Natural killer cell (primary cell): ENCODE measurements at places on chromosomes 7 and 10. TPM values are rescaled to one million over a fixed set of nuclear protein-coding genes. Genes with fewer than 3 reads are reported as not detected.

DNA sequence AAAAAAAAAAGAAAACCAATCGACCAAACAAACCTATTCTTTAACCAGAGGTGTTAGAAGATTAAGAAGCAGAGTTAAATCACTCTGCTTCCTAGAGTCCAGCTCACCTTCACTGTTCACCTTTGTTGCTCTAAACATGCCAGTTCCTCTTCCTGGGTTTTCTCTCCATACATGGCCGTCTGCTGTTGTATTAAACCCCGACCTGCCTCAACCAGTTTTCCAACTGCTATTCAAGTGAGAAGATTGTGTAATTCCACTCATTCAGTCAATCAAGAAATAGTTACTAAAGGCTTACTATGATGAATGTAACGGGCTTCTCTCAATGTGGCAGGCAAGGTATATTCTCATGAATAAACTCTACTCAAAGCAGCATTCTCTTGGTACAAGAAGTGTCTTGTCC is 8.8 kb downstream of the AASS start:
- no peak overlapping the region for H3K4me3 ChIP-seq
- no peak overlapping the region for H3K27ac ChIP-seq
- H3K27me3 ChIP-seq: no peaks in the 10 kb centered on the region
- no peak for DNase-seq

DNA sequence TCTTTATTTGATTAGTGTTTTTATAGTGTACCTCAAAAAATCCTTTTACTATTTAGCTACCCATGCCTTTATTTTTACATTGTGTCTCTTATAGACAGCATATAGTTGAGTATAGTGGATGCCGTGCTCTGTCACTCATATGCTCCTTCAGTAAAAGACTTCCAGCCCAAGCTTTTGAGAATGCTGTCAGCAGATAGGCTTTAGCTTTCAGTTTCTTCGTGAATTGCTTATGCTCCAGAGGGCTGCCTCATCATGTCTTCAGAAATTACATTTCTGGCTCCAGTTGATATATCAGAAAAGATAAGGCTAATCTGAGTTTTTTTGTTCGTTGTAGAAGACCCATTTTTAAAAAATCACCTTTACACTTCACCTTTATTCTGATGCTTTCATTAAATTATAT is 332.0 kb downstream of the NXPH1 start:
- no peak overlapping the region for H3K4me3 ChIP-seq
- no peaks in the 10 kb centered on the region for H3K36me3 ChIP-seq
- DNase-seq: no peak
- H3K4me1 ChIP-seq: no peaks in the 10 kb centered on the region
- H3K27me3 ChIP-seq: no peaks in the 10 kb centered on the region
- H3K27ac ChIP-seq: no peak overlapping the region

The SPDYE6 gene
- not detected for total RNA-seq

- no peak overlapping the region for H3K4me3 ChIP-seq
- H3K27me3 ChIP-seq: no peaks in the 10 kb centered on the region
- no peak for DNase-seq
- H3K4me1 ChIP-seq: peaks cover 38% of the 10 kb centered on the region
- no peaks in the 10 kb centered on the region for H3K36me3 ChIP-seq
Measured at GRCh38 chr7:24902276-24902675, 77.7 kb downstream of the OSBPL3 start.

DNA sequence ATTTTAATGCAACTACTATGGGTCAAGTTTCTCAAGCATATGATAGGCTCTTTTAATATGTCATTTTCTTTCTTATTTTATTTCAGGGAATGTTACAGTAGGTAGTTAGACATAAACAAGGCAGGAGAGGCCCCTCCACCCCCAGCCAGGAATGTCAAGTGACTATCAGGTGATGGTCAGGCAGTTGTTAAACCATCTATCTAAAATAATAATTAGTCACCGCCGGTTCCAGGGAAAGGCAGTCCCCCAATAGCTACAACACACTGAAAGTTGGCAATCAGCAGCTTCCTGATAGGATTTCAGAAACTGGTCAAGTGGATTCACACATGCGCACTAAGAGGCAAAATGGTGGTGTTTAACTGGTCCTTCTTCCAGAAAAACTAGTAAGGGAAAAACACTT is 9.3 kb downstream of the OLAH start:
- no peaks in the 10 kb centered on the region for H3K4me1 ChIP-seq
- no peaks in the 10 kb centered on the region for H3K27me3 ChIP-seq
- H3K36me3 ChIP-seq: no peaks in the 10 kb centered on the region
- DNase-seq: no peak

The CTAGE8 gene
- 0.66 TPM for total RNA-seq

DNA sequence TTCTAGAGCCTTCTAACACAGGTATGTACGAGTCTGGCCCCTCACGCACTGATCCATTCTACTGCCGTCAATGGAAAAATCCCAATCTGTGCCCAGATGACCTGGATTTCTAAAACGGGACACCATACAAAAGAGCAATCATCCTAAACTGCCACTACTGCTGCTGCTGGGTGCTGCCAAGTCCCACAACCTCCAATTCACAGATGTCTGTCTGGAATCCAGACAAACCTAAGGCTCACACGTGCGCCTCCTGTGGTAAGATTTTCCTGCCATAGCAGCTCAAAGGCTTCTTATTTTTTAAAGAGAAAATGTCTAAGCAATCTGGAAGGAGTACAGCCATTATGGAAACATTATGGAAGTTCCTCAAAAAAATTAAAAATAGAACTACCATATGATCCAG is 40.9 kb downstream of the JCAD start:
- H3K4me3 ChIP-seq: no peak overlapping the region
- no peaks in the 10 kb centered on the region for H3K36me3 ChIP-seq
- no peak for DNase-seq
- peaks cover 17% of the 10 kb centered on the region for H3K27me3 ChIP-seq
- no peak overlapping the region for H3K27ac ChIP-seq
- no peaks in the 10 kb centered on the region for H3K4me1 ChIP-seq

The PRXL2A gene
- total RNA-seq: 1.3 TPM

The ANKRD22 gene
- total RNA-seq: not detected

The CTTNBP2 gene
- not detected for total RNA-seq

- no peak overlapping the region for H3K27ac ChIP-seq
- H3K4me3 ChIP-seq: no peak overlapping the region
- no peaks in the 10 kb centered on the region for H3K36me3 ChIP-seq
- no peaks in the 10 kb centered on the region for H3K27me3 ChIP-seq
Measured at GRCh38 chr7:114255404-114255841, 159.2 kb upstream of the FOXP2 start.

The PGAM1 gene
- 92.6 TPM for total RNA-seq

- no peak for DNase-seq
- no peak overlapping the region for H3K4me3 ChIP-seq
- H3K36me3 ChIP-seq: no peaks in the 10 kb centered on the region
- H3K27ac ChIP-seq: no peak overlapping the region
Measured at GRCh38 chr10:35927341-35927740, 285.2 kb upstream of the FZD8 start.

GRCh38 chr10:61965703-61966395 is 64.3 kb downstream of the ARID5B start:
- H3K36me3 ChIP-seq: peaks cover 8% of the 10 kb centered on the region
- peaks cover 18% of the 10 kb centered on the region for H3K4me1 ChIP-seq
- H3K4me3 ChIP-seq: no peak overlapping the region
- DNase-seq: no peak
- H3K27ac ChIP-seq: no peak overlapping the region
- H3K27me3 ChIP-seq: no peaks in the 10 kb centered on the region

DNA sequence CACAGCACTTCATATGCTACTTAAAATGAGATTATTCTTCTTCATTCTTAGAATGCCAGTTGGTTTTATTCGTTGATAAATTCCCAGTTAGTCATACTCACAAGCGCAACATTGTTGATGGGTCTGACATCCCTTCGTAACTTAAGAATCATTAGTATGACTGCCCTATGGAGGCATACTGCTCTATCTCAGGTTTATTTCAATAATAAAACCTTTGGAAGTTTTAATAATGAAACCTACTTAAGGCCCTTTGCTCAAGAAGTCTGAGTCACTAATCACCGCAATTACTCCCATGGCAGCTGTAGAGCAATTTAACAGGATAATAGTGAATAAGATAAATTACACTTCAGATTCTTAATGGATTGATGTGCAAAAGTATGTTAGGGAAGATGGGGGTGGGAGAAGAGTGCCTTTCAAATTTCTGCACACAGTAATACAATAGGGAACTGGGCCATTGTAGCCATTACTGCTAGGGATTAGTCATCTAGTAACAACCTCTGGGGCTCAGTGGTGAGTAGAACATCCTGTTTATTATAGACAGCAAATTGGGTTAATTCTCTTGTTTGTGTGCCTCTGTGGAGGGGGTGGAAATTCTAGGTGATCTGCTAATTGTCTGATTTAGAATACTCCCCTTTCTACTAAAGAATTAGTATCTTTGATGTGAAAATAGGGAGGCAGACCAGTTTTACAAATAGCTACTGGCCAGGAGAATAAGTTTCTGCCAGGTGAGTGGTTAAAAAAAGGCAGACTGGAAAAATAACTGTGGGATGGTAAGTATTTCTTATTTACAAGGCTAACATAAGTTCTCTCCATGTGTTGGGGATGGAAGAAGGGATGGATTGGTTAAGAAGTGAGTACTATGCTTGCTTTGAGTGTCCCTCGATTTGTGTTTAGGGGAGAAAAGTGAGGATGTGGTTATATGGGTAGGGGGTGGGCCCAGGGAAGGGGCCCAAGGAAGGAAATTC is 74.5 kb upstream of the VKORC1L1 start:
- H3K4me3 ChIP-seq: no peak overlapping the region
- peak; percentile 19 for DNase-seq
- H3K27ac ChIP-seq: no peak overlapping the region

- no peak overlapping the region for H3K4me3 ChIP-seq
- no peaks in the 10 kb centered on the region for H3K4me1 ChIP-seq
- H3K27me3 ChIP-seq: no peaks in the 10 kb centered on the region
- no peak for DNase-seq
- H3K36me3 ChIP-seq: peaks cover 20% of the 10 kb centered on the region
Measured at GRCh38 chr7:96184783-96185182, 137.1 kb downstream of the SLC25A13 start.

DNA sequence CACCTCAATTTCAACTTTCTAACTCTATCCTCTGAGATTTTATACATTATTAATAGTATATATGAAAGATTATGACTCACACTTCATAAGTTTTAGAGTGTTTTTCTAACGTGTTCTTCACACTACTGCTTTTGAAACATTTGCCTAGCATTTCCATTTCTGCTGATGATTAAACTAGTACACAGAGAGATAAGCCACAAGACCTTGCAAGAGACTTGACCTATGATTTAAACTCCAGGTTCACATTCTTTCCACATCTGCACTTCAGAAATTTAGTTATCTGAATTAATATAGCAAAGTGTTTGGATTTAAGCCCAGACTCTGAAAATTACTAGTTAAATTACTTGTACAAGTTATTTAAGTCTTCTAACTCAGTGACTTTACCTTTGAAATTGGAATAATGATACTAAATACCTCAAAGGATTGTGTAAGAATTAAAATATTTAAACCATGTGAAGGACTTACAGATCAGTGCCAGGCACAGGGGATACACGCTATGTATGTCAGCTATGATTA is 66.6 kb downstream of the PCLO start:
- no peak overlapping the region for H3K4me3 ChIP-seq
- H3K36me3 ChIP-seq: no peaks in the 10 kb centered on the region
- H3K4me1 ChIP-seq: no peaks in the 10 kb centered on the region
- no peak overlapping the region for H3K27ac ChIP-seq
- H3K27me3 ChIP-seq: no peaks in the 10 kb centered on the region

DNA sequence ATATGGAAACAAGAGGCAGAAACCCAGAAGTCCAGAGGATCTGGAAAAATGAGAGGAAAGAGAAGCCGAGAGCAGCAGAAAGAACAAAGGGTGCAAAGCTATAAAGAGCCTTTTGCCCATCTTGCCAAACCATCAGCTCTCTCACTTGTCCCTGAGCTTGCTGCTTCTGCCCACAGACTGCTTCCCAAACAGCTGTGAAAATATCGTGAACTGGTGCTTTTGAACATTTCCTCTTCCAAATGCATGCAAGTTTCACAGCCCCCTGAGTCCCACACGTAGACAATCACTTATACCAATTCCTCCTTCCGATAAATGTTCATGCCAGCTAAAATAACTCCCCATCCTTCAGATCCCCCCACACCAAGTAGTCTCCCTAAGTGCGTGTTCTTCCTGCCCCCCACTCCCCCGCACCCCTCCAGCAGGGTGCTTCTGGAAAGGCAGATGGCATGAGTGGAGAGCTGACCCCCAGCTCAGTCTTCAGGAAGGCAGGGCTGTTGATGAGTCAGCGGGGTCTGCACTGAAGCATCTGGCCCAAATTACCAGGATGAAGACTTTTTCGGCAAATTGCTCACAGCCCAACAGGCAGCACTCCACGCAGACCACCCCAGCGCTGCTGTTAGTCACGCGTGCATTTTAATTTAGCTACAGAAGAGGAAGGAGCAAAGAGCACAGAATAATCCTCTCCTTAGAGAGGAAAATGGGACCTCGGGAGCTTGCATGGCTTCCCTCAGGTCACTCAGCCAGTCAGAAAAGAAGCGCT is 76.1 kb upstream of the KCNMA1 start:
- no peaks in the 10 kb centered on the region for H3K36me3 ChIP-seq
- no peak overlapping the region for H3K27ac ChIP-seq
- peaks cover 18% of the 10 kb centered on the region for H3K4me1 ChIP-seq
- H3K4me3 ChIP-seq: no peak overlapping the region
- DNase-seq: no peak

The PAPOLB gene
- total RNA-seq: 0.20 TPM

- H3K27me3 ChIP-seq: peaks cover 22% of the 10 kb centered on the region
- no peak for DNase-seq
- no peaks in the 10 kb centered on the region for H3K4me1 ChIP-seq
- no peaks in the 10 kb centered on the region for H3K36me3 ChIP-seq
Measured at GRCh38 chr10:93995598-93996271, 2.0 kb downstream of the PLCE1 start.

DNA sequence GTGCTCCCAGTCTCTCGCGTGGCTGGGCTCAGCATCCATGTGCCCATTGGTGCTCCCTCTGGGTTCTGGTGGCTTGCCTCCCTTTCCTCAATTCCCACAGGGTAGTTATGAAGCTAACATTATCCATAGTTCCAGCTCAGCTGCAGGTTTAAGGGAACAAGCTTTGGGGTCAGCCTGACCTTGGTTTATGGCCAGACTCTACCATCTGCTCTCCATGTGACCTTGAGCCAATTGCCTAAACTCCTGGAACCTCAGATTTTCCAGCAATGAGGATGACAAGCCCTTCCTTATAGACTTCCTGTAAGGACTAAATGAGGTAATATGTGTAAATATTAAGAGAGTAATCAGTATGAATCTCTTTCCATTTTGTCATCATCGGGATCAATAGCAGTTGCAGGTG is 10.1 kb upstream of the SLC29A3 start:
- no peaks in the 10 kb centered on the region for H3K27me3 ChIP-seq
- no peak overlapping the region for H3K4me3 ChIP-seq
- no peak for DNase-seq
- no peak overlapping the region for H3K27ac ChIP-seq
- H3K36me3 ChIP-seq: no peaks in the 10 kb centered on the region
- H3K4me1 ChIP-seq: no peaks in the 10 kb centered on the region
